ENCODE measurements at places on chromosomes 6 and 20.
A peak's percentile ranks its signal among the peaks of the same experiment; 100 is the strongest.

DNA sequence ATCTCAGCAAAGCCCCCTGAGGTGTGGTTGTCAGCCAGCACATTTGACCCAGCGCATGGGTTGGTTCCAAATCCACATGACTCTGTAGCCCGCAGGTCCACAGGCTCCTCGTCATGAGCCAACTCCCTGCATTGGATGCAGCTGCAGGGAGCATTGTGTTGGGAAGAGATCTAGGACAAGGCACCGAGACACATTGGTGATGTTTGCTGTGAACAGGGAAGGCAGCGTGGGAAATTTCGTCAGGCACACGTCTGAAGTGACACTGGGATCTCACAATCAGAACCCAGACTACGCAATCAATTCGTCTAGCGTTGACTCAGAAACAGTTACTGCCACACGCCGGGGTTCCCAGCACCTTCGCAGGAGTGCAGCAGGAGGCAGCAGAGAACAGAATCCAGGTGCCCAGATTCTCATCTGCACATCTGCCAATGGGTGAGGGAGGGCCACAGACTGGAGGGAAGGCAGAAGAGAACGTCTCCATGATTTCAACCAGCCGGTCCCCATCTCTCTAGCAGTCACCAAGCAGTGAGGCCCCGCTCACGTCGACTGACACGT is 177.0 kb downstream of the TTLL2 start:
- DNase-seq, result no peak

GRCh38 chr6:68086199-68086598 is 548.9 kb upstream of the ADGRB3 start:
- no peak for DNase-seq

GRCh38 chr6:138404666-138405337 is 779 bp downstream of the HEBP2 start:
- DNase-seq, result no peak

- DNase-seq, result no peak
Measured at GRCh38 chr20:17676378-17676759, 5.7 kb downstream of the RRBP1 start.

DNA sequence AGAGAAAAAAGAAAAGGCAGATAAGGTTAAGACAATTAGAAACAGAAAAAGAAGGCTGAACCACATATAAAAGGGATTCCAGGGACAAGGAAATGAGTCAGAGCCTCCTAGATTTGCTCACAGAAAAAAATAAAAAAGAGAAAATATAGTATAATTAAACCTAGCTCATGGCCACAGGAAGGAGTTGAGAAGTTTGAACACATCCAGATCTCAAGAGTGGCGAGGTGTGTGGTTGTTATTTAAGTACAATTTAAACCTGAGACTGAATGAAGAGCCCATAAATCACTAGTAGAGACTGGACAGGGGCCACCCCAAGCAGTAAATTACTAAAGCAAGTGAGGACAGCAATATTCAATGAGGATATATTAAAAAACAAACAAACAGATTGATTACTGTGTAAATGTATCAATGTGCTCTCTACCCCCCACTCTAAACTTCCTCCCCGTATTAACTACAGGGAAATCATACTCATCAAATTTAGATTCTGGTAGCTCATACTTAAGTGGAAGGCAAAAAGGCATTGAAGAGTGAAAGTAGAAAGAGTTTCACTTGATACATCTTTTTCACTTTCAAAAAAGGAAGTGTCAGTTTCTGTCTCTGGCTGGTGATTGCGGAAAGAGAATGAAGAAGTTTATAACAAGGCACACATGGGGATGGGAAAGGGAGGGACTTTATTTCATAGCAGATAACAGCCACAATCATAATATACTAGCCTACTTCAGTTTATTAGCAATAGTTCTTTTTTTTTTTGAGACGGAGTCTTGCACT is 49.3 kb upstream of the SCAF8 start:
- peak; percentile 58 for DNase-seq

DNA sequence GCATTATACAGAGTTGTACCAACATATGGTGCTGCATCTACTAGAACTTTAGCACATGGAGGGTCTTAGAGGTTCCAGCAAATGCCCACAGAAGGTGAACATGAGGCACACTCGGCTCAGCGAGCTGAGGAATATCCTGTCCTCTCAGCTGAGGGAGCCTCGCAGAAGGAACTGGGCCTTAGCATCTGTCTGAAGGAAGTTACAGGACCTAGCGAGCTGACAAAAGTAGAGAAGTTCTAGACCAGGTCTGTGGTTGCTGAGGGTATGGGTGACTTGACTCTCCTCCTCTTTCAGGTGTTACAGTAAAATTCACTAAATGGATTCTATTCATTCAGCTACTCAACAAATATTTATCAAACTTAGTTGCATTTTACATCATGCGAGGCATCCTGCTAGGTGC is 157.2 kb downstream of the ZDHHC14 start:
- DNase-seq, result no peak

- peak; percentile 49 for DNase-seq
Measured at GRCh38 chr6:30881392-30882203, 2.7 kb upstream of the DDR1 start.

GRCh38 chr20:3681931-3682781 is at the start of gene ADAM33:
Gene ADAM33, minus strand, starts transcription at chr20:3682010. Its CDS starts 6 bp downstream, at chr20:3682004.
- no peak for DNase-seq

GRCh38 chr6:3063733-3064700 is 4.3 kb upstream of the RIPK1 start:
- DNase-seq, result peak; percentile 89

- DNase-seq, result no peak
Measured at GRCh38 chr6:138869398-138869797, 73.5 kb downstream of the ECT2L start.

DNA sequence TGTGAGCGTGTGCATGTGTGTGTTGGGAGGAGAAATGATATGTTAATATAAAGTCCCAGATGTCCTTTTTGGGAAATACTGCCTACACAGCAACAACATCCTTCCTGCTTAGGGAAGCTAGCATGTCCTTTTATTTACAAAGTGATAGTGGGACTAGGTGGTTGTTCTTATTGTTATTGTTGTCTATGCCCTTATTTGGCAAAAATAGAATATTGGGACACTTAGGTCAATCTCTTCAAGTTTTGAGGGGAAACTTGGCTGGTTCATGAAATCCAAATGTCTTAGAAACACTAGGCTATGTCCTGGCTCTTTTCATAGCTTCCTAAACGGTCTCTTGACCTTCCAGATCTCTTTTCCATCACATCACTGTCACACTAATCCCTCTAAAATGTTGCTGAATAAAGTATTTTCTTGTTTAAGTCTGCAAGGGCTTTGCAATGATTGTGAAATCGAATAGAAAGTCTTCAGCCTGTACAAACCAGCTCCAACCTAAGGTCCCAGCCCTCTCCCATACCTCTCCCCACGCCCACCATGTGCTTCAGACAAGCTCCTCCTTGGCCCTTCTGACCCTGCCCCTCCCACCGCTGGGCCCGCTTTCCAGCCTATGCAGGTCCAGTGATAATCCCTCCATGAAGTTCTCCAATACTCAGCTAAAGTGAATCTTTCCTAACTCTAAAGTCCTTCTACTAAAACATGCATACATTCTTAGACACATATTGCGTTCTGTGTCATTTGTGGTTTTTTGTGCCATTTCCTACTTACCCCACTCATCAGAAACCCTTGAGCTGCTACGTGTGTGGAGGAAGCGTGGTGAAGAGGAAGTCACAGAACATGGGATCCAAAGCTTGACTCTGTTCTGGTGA is 205.1 kb downstream of the LY86 start:
- no peak for DNase-seq

GRCh38 chr6:14075095-14075503 is 42.5 kb upstream of the CD83 start:
- peak; percentile 39 for DNase-seq

- DNase-seq, result no peak
Measured at GRCh38 chr20:10488534-10488933, 53.4 kb downstream of the SLX4IP start.

- DNase-seq, result no peak
Measured at GRCh38 chr6:134533991-134534390, 216.1 kb upstream of the SGK1 start.

GRCh38 chr20:41172296-41173140 is 35.2 kb downstream of the PLCG1 start:
- no peak for DNase-seq

GRCh38 chr6:107816818-107817217 is 7.3 kb downstream of the SCML4 start:
- DNase-seq, result no peak

DNA sequence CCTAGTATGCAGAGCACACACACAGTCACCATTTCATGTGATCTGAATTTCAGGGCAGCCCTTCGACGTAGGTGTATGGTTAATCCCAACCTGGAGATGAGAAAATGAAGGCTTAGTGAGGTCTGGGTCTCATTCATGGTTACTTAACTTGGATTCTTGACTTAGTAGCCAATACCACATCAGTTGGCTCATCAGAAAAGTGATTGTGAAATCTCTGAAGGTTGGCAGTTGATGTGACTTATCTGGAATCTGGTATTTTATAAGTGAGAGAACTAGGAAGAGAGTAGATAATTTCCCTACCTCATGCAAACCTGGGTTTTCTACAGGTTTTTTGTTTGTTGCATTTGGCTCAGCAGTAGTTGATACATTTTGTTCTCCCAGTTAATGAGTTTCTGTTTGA is 123.7 kb downstream of the CCDC170 start:
- DNase-seq, result no peak

DNA sequence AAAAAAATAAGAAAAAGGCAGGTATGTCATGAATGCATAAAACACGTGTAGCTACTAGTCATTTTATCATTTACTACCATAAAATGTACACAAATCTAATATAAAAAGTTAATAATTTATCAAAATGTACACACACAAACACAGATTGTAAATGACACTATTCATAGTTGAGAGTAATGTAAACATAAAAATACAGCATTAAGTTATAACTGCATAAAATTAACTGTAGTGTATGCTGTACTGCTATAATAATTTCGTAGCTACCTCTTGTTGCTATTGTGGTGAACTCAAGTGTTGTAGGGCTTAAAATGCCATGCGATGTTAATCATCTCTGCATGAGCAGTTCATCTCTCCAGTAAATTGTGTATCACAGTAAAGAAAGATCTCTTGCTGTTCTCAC is 170.0 kb downstream of the MRPL14 start:
- DNase-seq, result no peak

GRCh38 chr20:25017257-25017803 is 24.8 kb upstream of the APMAP start:
- DNase-seq, result no peak

GRCh38 chr20:11003341-11003740 is 329.5 kb upstream of the JAG1 start:
- DNase-seq, result no peak

- DNase-seq, result no peak
Measured at GRCh38 chr6:168903613-168904345, 349.9 kb downstream of the THBS2 start.

DNA sequence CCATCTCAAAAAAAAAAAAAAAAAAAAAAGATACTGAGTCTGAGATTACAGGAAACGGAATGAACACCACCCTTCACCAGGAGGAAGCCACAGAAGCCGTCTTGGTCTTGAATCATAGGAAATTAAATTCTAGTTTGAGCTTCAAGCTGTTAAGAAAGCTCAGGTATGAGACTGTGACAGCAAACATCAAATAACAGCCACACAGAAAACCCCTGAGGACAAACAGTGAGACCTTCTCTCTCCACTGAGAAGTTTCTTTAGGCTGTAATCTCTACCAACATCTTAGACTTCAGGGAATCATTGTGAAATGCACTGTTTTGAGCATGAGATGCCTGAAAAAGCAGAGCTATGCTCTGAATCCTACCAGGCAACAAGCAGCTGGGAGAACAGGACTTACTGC is 30.8 kb downstream of the PDE10A start:
- no peak for DNase-seq

- peak; percentile 81 for DNase-seq
Measured at GRCh38 chr6:97630604-97631003, 347.6 kb upstream of the MMS22L start.

DNA sequence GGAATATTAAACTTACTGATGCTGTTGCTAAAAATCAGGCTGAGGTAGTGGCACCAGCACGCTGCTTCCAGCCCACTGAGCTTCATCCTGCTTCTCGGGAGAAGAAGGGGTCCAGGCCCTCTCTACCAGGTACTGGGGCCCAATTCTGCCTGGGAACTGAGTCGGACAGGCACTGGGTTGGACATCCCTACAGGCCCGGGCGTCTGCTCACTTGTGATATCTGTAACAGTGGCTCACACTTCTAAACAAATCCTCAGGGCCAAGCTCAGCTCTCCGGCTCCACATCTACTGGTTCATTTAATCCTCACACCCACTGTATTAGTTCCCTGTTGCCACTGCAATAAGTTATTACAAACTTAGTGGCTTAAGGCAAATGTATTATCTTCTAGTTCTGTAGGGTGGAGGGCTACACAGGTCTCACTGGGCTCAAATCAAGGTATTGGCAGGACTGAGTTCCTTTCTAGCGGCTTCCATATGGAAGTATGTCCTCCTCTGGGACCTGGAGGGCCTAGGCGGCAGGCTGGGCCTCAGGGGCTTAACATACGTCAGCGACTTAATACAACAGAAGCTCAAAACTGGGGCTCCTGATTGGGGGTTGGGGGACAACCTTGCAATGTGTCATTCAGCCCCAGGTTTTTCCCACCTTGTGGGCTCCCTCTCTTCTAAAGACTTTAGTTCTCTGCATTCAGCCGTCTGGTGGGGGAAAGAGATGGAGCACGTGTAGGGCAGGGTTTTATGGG is 1.6 kb upstream of the KCNK15 start:
- no peak for DNase-seq

GRCh38 chr6:35224720-35225119 is 11.0 kb downstream of the SCUBE3 start:
- DNase-seq, result no peak

DNA sequence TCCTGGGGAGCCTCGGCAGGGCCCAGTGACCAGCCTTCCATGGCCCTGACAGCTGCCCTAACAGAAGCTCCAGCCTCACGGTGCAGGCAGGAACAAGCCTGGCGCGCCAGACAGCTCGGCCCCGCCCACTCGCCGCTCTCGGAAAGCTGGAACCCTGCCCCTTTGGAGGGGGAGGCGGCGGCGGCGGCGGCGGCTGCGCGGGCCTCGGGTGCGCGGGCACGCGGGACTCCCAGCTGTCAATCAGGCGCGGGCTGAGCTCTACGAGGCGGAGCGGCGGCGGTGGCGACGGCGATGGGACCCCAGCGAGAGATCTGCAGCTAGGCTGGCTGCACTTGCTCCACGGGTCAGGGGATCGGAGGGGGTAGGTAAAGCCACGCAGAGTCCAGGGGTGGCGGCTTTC is at the start of gene NRSN1:
Gene NRSN1 (plus strand): TSS at position 236 of the 400 bp plus-strand sequence. CDS start 8,113 bp downstream, outside the sequence.
- no peak for DNase-seq

DNA sequence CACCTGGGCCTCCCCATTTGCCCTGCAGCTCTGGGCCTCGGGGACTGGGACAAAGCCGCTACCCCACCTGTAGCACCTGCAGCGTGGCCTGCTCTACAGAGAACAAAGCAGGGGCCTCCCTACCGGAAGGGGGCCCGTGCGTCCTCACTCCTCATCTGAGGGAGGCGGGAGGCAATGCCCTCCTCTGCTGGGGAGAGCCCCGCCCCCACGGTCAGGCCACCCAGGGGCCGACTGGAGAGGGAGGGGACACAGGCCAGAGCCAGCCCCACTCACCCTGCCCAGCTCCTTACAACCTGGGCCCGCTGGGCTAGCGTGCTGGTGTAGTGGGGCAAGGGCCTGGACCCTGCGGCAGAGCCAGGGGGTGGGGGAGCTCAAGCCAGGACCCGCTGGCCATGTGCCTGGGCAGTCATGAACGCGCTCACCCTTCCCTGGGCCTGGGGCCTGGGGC is 8.0 kb downstream of the LAMA5 start:
- no peak for DNase-seq

Measured in fibroblast of skin of right quadriceps (primary cell).